ENCODE measurements at places on chromosomes 12 and 14.

- DNase-seq, result no peak
Observed at GRCh38 chr14:76688383-76688671, 72.9 kb upstream of the VASH1 start.

GRCh38 chr12:112164011-112164660 is 38.8 kb downstream of the TRAFD1 start:
- DNase-seq, result no peak

GRCh38 chr14:100085462-100085861 is 20.2 kb downstream of the EVL start:
- no peak for DNase-seq

DNA sequence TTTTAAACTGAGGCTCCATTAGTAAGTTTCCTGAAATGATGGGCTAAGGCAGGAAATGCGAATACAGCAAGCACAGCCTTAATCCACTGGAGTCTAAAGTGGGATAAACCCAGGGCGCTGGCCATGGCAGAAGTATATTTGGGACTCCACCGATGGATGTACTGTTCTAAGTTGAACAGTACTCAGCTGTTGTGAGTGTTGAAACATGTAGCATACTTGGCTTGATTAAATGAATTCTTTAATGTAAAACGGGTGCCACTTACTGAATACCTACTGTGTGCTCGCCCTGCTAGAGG is 996 bp downstream of the SSPN start:
- no peak for DNase-seq

- no peak for DNase-seq
Observed at GRCh38 chr14:74508844-74509428, 15.4 kb downstream of the ISCA2 start.

- DNase-seq, result no peak
Observed at GRCh38 chr12:13976880-13977279, 4.5 kb downstream of the GRIN2B start.

DNA sequence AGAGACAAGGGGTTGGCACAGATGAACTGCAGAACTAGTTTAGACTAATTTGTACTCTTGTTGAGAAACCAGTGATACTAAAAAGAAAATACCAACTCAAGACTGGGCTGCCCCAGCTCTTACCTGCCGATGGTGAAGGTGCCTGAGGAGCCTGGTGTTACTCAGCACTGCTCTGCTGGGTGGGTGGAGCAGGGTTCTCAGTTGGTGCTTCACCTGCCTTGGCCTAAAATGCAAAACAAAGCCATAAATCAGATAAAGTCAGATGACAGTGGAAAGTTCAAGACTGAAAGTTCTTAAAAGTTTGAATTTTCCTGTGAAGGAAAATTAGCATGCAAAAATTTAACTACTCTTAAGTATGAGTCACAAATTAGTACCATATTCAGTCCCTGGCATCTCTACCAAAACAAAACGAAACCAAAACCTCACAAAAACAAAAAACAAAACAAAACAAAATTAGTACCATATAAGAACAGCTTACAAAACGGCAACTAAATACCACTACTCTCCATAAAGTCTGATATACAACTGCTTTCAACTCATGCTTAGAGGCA is 21.9 kb downstream of the YBX3 start:
- DNase-seq, result no peak

DNA sequence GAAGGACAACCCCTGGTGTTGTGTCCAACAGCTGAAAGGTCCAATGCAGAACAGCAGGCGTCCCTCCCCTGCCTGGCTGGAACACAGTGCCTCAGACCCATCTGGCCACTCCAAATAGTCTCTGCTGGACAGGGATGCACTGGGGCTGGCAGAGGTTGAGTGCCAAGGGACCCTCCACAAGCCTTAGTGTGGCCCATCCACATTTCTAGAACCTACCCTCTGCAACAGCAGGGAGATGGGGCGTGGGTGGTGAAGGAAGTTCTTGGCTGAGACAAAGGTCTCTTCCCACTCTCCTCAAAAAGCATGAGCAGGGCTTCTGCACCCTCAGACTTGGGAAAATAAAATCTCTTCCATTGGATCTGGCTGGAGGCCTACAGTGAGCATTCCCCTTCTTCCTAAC is 36.5 kb downstream of the LTBP2 start:
- DNase-seq, result no peak

- DNase-seq, result no peak
Observed at GRCh38 chr12:22635812-22636211, 10.8 kb downstream of the ETNK1 start.

DNA sequence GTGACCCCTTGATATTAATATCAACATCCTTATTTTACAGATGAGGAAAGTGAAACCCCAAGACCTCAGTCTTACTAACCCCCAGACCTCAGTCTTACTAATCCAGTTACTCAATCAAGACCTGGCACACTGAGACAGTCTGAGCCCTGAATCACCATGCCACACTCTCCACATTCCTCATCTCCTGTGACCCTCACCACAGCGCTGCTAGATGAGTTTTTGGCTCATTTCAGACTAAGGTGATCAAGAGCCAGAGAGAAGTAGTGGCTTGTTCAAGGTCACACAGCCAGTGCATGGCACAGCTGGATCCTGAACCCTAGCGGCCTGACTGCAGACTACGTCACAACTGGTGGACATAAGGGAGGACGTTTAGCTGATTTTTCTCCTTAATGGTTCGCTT is 579.2 kb downstream of the BCL11B start:
- no peak for DNase-seq

- no peak for DNase-seq
Observed at GRCh38 chr12:25839470-25839869, 119.0 kb upstream of the RASSF8 start.

DNA sequence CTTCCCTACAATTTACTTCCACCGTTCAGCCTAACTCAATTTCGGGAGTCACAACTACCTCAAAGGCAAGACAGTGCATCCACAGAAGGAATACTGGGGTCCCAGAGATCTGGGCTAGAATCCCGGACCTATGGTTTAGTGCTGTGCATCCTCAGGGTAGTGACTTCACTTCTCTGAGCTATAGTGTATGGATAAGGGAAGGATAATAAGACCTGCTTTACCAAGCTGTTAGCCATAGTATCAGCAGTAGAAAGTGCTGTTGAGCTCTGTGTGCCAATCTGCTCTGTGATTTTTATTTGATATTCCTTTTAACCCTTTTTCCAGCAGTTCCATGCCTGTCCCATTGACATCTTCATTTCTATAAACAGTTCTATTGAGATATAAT is 1044.3 kb downstream of the BCL11B start:
- DNase-seq, result no peak

DNA sequence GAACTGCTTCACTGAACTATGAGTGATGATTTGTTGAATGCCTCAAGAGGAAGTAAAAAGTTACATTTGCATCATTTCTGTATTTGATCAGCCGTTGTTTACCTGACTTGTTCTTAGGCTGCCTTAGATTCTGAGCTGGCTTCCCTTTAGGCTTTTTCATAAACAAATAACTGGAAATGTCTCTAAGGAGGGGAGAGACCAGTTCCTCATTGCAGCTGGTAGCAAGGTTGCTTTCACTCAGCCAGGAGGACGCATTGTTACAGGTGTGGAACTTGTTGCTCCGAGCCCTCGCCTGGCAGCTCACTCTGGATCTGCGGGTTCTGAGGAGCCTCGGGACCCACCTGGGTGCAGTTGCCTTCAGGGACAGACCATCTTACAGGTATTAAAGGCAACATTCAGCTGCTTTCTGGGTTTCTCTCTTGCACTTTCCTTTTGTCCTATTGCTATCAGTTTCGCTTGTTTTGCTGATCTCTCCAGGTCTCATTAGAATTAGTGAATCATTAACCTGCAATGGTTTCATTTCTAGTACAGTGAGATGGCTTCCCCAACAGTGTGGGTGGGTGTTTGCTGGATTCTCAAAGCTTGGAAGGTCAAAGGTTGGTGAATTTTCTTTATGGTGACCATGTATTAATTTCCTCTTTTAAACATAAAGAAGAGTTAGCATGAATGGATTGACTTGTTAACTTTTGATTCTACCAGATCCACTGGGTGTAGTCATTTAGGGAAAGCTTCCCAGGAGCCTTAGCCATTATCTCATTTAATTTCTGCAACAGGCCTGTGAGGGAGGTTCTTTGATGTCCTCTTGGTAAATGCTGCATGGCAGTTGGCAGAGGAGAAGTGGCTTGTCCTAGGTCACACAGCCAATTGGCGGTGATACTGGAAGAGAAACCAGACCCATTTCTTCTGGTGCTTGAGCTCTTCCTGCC is at the start of gene PLEKHG7:
Gene PLEKHG7, plus strand, starts transcription at position 236 of the 926 bp plus-strand sequence. CDS start 3,643 bp downstream, outside the sequence.
- DNase-seq, result no peak

DNA sequence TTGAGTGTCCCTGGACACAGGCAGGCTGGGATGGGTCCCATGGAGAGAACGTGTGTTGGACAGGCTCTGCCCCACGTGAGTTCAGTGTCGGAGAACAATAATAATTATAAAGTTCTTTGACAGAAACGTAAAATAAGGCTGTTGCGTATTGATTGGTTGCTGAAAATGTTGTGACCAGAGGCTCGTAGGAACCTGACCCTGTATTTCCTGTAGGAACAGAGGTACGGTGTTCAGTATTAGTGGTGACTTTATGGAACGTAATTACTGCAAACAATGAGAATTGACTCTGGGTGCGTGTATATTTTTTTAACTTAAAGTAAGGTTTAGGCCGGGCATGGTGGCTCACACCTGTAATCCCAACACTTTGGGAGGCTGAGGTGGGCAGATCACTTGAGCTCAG is 7.8 kb downstream of the MTA1 start:
- DNase-seq, result no peak

DNA sequence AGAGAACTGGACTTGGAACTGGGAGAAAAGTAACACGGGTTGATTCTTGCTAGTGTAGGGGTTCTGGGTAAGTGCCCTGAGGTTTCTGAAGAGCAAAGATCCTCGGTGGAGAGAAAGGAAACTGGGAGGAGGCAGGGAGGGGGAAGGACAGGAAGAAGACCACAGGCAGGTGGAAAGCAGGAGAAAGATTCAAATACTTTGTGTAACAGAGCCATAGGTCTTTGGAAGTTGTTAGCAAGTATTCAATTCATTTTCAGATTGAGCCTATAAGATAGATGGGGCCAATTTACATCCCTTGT is 1.3 kb downstream of the PNP start:
- no peak for DNase-seq

GRCh38 chr12:71546322-71546861 is 106.8 kb downstream of the LGR5 start:
- DNase-seq, result no peak

- peak; percentile 79 for DNase-seq
Observed at GRCh38 chr12:54596526-54596946, 8.1 kb upstream of the PPP1R1A start.

All from neuronal stem cell (in vitro differentiated cells).